Thymus (tissue), 14 donors: ENCODE measurements at places on chromosomes 5 and 9. TPM values are rescaled to one million over a fixed set of nuclear protein-coding genes. Genes with fewer than 3 reads are reported as not detected.

- H3K36me3 ChIP-seq = no peaks in the 10 kb centered on the region
- H3K27ac ChIP-seq = no peak overlapping the region
These were observed 1237.3 kb upstream of the C9orf72 start for GRCh38 chr9:28810388-28811075.

- H3K27ac ChIP-seq = no peak overlapping the region
- peaks cover 9% of the 10 kb centered on the region for H3K4me1 ChIP-seq
- no peak overlapping the region for H3K4me3 ChIP-seq
- no peaks in the 10 kb centered on the region for H3K27me3 ChIP-seq
These were observed 26.0 kb downstream of the ARRDC3 start for GRCh38 chr5:91357012-91357634.

DNA sequence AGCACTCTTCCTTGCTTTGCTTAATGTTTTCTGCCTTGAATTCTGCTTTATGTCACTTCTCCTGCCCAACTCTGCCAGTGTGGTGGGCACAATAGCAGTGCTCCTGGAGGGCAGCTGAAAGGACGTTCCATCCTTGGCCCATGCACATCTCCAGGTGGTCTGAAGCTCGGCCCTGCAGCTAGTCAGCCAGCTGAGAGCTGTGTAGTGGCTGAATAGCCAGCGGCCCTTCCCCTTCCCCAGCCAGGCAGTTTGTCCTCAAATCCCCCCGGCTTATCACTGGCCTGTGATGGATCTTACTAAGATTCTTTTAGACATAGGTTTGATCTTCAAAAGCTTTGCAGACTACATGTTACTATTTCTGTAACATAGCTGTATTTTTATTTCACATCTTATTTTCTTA, 42.7 kb upstream of the ANGPTL2 start:
- no peak overlapping the region for H3K4me3 ChIP-seq
- no peaks in the 10 kb centered on the region for H3K36me3 ChIP-seq
- no peak for DNase-seq

- H3K4me1 ChIP-seq = no peaks in the 10 kb centered on the region
- H3K36me3 ChIP-seq = peaks cover 40% of the 10 kb centered on the region
- H3K27me3 ChIP-seq = no peaks in the 10 kb centered on the region
These were observed 15.1 kb downstream of the DROSHA start for GRCh38 chr5:31516802-31517201.

The MED22 gene
- total RNA-seq = 13.1 TPM

DNA sequence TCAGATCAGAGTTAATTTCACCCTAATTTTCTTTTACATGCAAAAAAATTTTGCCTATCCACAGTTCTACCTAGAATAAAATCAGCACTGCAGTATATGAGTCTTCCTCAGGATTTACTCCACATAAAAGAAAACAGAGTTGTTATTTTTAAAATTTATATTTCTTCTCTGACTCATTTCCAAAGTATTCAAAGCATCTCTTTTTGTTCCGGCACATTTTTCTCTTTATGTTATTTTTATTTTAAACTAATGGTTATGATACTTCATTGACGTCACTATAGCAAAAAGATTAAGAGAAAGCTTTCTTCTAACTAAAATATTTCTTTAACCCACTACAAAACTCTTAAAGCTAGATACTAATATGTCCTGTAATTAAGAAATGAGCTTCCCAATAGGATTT, 590.4 kb downstream of the PRELID2 start:
- H3K27ac ChIP-seq = no peak overlapping the region
- H3K36me3 ChIP-seq = no peaks in the 10 kb centered on the region
- no peak for DNase-seq
- no peaks in the 10 kb centered on the region for H3K4me1 ChIP-seq
